Stimulated activated CD8-positive, alpha-beta memory T cell treated with anti-CD3 and anti-CD28 coated beads, Interleukin-4, amount 100 ng/mL, for 48 hours (primary cell): ENCODE measurements at places on chromosomes 4 and X.

DNA sequence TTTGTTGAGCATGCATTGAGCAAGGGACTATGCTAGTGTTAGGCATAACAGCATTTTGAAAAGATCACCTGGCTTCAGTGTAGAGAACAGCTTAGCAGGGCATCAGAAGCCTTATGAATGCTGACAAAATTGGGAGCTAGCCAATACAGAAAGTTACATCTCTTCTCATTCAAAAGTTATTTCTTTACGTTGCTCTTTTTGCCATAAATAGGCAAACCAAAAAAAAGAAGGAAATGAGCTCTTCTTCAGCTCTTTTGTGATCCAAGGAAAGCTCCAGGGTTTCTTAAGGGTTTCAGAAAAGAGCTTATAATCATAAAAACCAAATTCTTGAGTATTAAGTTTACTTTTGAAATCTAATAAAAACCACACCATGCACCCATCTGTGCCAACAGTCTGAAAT, 35.2 kb upstream of the LNX1 start:
- DNase-seq: no peak

- DNase-seq: no peak
Observed at GRCh38 chr4:186733778-186734177, 10.1 kb upstream of the FAT1 start.

DNA sequence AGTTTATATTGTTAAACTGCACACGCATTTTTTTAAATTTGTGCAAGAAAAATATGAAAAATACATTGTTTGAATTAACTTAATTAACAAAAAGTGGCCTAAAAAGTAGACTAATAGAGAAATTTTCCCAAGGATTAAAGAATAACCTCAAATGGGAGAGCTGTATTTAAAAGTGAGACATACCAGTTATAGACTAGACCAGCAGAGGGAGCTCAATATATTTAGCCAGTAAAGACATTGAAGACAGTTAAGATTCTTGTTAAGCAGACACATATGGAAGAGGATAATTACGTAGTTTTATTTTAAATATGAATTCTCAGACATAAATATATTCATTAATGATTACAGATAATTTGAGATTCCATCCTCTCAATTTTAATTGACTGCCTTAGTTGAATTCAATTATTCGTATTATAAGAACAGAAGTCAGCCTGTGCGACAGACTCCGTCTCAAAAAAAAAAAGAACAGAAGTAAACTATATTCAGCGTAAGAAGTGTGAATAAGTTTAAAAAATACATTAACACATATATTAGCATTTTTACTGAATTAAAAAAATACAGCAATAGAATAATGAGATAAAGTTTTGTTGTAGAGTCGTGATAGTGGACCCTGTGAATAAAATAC, 64.8 kb downstream of the GLRA3 start:
- no peak for DNase-seq

- no peak for DNase-seq
Observed at GRCh38 chr4:113260688-113261087, 211.2 kb downstream of the ANK2 start.

- no peak for DNase-seq
Observed at GRCh38 chrX:50973199-50973598, 62.7 kb downstream of the BMP15 start.

DNA sequence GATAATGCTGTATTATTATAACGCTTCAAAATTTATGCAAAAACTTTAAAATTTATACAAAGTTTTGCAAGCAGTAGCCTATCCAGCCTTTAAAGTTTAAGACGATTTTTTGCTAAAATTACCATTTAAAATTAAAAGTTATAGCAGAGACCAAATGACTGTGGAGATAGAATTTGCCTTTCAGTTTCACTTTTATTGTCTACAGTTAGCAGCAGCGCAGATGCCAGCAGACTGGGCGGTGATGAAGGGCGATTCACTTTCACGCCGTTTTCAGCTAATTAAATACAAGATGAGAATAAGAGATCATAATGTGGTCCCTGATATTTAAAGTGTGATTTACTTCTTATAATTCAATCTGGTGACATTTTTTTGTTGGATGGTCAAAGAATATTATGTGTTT, 1381.5 kb upstream of the ADGRL3 start:
- no peak for DNase-seq

- DNase-seq: peak; percentile 47
Observed at GRCh38 chrX:38970845-38971244, 169.6 kb downstream of the MID1IP1 start.

DNA sequence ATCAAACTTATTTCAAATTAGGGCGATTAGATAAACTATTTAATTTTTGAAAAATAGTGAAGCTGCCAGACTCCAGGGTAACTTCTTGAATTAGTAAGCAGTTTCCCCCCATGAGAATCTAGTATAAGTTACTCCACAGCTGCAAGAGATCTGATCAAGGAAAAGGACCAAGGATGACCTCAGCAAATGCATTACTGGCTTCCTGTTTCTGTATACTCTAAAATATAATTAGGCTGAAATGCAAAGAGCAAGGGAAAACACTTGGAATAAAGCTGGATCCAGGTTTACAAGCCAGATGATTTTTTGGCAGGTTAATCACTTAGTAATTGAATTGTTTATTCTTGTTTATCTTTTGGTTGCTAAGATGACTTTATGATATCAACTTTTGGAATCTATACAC, 13.4 kb upstream of the P2RY10 start:
- no peak for DNase-seq

DNA sequence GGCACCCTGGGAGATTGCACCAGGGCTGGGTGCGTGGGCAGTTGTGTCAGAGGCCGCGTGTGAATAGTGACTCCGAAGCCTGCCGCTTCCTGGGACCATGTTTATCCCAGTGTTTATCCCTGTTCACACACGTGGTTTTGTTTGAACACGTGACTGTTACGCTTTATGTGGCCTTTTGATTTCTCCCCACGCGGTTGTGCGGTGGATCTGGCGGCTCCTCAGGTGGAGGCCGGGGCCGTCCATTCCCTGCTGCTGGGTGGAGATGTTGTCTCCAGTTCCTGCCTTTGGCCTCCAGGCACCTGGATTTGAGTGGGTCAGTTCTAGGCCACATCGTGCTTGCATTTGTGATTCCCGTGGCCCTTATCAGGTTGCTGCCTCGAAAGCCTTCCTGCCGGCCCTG, 35.1 kb downstream of the NELFA start:
- DNase-seq: no peak

DNA sequence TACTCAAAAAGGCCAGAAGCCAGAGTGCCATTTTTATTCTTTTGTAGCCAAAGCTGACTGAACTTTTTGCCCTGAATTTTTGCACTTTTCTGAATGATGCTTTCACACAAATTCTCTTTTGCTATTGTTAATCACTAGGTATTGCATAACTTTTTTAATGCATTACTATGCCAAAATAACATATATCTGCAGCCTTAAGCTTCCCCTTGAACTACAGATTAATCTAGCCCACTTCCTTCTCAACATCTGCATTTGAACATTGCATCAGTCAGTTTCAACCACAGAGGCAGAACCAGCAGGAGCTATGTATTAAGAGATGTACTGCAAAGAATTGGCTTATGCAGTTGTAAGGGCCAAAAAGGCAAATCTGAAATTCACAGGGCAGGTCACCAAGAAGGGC, 197.6 kb upstream of the GYPA start:
- DNase-seq: no peak

GRCh38 chr4:165457793-165458192, 79.0 kb downstream of the CPE start:
- no peak for DNase-seq

DNA sequence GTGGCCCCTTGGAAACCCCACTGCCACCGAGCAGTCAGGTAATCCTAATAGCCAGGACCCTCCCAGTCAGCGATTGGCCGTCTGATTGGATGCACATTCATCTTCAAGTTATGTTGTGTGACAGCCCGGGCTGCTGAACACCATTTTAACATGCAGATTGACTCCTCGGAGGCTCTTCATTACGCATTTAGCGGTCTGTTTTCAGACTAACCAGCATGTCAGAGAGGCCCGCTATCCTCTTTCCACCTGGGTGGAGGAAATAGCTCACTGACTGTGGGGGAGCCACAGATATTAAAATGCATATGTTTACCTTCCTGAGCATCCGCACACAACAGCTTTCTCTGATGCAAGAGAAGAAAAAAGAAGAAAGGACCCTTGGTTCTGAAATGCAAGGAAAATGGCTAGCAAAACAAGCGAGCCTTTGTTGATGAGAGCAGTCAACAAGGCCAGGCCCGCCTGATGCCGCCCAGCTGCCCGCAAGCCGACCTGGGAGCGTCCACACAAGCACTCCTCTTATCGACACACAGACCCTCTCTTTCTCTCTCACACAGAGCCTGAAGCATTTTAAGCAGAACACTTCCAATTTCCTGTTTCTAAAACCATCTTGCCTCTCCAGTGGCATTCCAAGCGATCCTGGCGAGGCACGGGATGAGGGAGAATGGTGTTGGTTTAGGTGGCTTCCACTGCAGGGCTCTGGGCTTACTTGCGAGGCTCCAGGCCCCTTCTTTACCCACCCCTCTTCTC, 118.3 kb downstream of the MGST2 start:
- DNase-seq: no peak

DNA sequence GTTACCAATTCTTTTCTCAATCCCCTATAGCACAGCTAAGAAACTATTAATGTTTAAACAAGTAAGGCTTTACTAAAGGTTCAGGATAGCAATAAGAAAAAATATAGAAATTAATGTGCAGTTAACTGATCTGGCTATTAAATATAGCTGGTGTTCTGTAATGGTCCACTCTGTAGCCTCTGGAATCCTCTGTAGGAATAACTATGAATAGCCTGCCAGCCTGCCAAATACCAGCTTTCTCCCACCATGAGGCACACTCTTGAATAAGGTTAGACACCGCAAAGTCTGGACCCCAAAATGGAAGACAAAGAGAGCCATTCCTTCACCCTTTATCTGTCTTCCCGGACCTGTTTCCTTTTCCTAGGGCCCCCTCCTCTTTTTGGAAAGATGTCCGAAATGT, 30.6 kb downstream of the CEP44 start:
- no peak for DNase-seq

- no peak for DNase-seq
Observed at GRCh38 chr4:25088093-25088952, 57.6 kb upstream of the LGI2 start.

DNA sequence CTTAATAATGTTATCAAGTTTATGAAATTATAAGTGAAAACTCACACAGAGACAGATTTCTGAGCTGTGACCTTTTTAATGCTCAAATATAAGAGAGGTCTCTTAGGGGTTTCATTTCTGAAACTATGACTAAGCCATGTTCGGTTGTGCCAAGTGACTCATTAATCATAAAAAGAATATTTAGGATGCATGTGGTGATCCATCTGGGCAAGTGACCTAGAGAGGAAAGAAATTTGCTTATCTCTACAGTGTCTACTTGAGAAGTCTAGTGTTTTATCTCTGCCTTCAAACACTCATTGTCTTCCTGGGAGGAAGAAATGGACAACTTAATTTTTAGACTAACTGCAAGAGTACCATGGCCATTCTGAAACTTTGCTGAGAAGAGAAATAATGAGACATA, 545.3 kb upstream of the GRID2 start:
- DNase-seq: no peak

- DNase-seq: no peak
Observed at GRCh38 chrX:21487832-21488231, 113.6 kb downstream of the CNKSR2 start.

DNA sequence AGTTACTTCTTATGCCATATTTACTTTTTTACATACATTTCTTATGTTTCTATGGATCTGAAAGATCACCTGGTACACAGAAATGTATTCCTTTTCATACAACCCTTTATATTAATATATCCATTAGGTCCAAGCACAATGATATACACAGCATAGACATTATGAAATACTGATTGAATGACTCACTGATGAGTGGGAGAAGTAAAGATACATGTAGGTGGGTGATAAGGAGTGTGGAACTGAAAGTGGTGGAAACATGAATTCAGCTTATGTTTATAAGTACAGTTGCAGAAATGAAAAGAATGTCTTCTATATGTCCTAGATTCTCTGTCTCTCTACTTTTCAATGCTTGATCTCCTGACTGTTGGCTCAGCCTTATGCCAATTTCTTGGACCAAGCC, 87.9 kb downstream of the YIPF7 start:
- DNase-seq: no peak

DNA sequence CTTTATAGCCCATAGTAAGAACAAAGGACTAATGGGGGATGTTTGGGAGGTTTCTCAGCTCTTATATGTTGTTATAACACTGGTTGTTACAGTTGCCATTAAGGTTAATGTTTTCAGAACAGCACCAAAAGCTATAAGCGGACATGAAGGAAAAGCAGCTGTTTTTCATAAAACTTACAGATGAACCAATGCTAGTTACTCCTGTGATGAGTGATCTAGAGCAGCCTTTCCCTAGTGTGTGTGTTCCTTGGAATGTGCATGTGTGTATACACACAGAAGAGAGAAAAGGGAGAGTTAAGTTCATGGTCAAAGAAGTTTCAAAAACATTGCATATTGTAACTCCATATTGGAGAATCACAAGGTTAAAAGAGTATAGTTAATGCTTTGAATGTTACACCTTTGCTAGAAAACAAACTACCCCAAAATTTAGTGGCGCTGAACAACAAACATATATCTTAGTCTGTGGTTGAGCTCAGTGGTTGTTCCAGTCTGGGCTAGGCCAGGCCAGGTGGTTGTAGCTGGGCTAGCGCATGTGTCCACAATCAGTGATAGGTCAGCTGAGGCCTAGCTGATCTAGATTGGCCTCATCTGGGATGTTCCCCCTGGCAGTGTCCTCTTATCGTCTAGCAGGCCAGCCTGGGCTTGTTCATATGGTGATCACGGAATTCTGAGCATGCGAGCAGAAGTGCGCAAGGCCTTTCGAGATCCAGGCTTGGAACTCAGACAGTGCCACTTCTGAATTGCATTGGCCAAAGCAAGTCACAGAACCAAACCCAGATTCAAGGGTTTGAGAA, 151.0 kb downstream of the NHS start:
- no peak for DNase-seq

DNA sequence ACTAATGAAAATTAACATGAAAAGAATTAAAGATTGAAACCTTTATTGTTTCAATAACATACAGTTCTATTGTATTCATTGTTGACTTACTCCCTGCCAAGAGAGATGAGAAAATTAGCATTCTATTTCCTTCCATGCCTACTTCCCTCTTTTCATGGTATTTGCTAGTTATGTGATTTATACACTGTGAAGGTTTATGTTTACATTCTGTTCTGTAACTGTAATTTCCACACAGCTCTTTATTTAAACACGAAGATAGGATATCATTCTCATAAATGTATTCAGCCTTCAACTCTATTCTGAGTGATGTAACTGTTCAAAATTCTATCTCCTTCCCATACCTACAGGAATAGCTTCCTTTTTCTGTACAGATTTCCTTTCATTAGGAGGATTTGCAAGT, 6.6 kb downstream of the CCDC110 start:
- DNase-seq: no peak
